ENCODE measurements at places on chromosomes 16 and 17.

DNA sequence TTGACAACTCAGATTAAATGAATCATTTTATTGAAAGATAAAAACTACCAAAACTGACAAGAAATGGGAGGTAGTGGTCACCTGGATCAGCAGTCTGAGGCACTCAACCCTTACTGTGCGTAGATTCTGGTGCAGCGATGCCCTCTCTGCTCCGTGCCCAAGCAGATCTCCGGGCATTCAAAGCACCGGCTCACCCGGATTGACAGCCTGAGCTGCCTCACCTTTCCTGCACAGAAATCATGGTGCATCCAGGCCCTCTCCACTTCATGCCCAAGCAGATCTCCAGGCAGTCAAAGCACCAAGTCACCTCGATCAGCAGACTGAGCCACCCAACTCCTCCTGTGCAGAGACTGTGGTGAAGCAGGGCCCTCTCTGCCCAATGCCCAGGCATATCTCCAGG is 196.8 kb downstream of the CA10 start:
- DNase-seq = no peak

DNA sequence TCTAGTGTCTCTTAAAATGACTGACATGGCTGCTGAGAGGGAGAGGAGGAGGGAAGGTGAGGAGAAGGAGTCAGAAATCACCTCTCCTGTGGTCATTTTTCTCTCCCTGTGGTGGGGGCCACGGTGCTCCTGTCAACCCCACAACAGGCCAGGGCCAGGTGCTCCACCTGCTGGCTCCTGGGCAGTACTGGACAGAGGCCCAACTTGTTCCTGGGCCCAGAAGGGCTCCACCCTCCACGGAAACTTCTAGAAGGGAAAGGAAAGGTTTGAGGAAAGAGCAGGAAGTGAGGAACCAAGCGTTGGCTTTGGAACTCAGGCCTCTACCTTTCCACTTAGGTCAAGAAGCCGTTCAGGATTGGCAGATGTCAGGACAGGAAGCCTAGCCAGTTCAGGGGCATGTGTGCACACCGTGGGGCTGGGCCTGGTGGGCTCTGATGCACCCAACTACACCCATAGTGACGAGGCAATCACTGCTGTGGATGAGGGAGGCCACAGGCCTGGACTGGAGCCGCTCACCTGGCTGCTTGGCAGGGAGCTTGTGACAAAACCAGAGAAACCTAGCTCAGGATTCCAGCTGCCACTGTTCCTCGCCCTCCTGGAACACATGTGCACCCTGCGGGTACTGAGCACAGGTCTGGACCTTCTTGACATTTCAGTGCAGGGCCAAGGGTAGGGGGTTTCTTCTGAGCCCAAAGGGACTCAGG is 36.1 kb downstream of the WNT3 start:
- DNase-seq = no peak

- no peak for DNase-seq
These were observed 143.2 kb upstream of the CDH5 start for GRCh38 chr16:66223176-66223780.

DNA sequence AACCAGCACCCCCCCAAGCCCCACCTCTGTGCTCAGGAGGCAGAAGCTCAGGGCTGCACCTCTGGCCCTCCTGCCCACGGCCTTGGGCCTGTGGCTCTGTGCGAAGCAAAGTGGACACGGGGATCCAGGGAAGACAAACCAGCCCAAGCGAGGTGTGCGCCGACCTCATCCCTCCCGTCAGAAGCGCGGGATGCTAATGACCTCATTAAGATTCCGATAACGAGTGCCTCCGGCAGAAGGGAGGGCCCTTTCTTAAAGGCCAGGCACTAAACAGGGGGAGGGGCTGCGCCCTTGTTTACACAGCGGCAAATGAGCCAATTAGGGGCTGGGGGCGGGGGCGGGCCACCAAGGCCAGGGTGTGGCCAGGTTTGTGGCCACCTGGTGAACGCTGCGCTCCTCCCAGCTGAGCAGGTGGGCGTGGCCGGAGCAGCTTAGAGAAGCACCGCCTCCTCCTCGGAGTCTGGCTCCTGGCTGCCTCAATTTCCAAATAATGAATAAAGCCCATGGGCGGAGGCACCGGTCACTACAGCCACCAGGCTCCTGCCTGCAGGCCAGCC is 3.2 kb downstream of the CBX4 start:
- DNase-seq = peak; percentile 69

GRCh38 chr16:7805686-7806396 is 473.2 kb downstream of the RBFOX1 start:
- DNase-seq = no peak

GRCh38 chr16:19116711-19117449 is 3.1 kb downstream of the ITPRIPL2 start:
- DNase-seq = no peak

- no peak for DNase-seq
These were observed 37.7 kb downstream of the C16orf78 start for GRCh38 chr16:49411121-49411970.

DNA sequence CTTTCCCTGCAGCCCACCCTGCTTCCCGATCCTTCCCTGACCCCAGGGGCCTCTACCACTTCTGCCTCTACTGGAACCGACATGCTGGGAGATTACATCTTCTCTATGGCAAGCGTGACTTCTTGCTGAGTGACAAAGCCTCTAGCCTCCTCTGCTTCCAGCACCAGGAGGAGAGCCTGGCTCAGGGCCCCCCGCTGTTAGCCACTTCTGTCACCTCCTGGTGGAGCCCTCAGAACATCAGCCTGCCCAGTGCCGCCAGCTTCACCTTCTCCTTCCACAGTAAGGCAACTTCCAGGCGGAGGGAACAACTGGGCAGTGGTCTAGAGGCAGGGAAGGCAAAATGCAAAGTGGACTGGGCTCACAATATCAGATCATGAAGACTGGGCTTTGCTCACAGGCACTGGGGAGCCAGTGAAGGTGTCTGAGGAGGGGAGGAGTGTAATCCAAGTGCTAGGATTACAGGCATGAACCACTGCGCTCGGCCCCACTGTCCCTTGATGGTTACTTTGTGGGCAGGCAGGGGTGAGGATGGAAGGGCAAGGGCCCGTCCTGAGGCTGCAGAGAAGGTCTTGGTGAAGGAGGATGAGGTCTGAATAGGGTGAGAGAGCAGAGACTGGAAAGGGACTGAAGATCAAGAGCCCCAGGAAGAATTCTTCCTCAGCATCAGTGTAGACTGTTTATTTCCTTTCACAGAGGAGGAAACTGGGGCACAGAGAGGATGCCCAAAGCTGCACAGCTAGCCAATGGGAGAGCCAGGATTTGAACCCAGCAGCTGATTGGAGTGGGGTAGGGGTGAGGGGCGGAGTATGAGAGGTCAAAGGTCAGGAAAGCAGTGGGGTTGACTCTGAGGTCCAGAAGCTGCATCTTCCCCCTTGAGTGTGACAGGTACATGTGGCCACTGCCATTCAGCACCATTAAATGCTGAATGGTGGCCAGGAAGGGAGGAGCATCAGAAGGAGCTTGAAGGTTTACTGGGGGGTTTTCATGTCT is 16.5 kb upstream of the ADGRG3 start:
- DNase-seq = no peak

DNA sequence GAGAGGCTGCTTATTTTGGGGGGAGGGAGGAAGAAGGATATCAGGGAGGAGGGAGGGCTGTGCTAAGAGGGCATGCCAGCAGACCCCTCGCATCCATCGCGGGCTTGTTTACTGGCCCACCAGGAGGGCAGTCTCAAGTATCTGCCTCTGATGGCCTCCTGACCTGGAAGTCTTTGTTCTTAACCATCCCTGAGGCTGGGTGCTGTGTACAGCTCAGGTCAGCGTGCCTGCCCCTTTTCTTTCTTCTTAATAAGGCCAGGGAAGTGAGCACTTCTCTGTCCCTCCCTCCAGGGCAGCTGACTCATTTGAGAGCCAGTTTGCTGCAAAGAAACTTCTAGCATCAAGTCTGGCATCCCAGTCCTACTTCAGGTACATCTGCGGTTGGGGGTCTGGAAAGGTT is 157.0 kb downstream of the CCDC182 start:
- DNase-seq = no peak

DNA sequence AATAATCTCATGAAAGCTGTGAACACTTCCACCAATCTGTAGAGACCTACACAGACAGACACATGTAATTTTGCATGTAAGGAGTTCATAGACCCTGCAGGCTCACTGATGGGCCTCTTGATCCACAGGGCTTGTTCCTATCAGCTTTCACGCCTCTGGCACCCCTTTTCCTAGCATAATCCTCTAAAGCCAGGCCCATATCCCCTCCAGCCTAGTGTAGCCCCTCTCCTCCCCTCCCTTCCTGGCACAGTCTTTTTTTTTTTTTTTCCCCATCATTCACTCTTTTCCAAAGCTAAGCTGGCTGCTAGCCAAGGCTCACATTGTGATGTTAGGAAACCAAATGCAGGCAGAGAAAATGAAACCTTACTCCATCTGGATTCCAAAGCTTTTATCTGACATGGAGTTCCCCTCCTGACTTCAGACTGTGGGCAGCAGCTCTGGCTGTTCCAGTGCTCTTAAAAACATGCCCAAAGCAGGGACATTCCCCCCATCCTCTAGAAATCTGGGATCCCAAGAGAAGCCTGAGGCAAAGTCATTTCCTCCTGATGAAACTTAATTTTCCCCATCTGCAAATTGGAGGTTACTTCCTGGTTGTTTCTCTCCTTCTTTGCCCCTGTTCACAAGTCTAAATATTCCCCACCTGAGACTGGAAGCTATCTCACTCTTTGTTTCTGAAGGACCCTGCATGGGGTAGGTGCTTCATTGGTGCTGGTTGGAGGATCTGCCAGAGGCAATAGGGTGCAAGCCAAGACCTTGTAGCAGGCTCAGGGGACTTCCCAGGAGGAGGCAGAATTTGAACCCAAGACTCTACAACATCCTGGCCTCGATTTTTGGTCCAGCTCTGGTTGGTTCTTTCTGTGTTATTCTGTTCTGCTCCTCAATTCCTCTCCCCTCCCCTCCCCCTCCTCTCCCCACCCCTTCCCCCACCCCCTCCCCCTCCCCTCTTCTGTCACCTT is 9.9 kb upstream of the CCL5 start:
- no peak for DNase-seq

GRCh38 chr17:32771396-32771795 is 105.5 kb downstream of the MYO1D start:
- DNase-seq = no peak

DNA sequence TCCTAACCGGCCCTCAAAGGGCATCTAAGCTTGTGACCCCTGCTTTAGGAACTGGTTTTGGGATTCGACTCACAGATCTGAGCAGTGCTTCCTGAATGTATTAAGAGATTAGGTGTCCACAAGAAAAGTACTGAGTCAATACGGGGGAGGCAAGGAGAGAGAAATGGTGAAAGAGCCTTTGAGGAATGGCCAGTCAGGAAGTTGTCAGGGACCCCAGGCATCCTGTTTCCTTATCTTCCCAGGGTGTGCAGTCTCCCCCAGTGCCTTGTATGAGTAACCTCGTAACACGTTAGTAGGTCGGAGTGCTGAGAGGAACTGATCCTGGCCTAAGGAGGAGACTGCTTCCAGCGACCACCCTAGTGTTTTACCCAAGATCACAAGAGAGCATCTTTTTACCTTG is 16.4 kb upstream of the TMED6 start:
- no peak for DNase-seq

GRCh38 chr16:67699265-67699664 is 19.9 kb downstream of the GFOD2 start:
- DNase-seq = no peak

DNA sequence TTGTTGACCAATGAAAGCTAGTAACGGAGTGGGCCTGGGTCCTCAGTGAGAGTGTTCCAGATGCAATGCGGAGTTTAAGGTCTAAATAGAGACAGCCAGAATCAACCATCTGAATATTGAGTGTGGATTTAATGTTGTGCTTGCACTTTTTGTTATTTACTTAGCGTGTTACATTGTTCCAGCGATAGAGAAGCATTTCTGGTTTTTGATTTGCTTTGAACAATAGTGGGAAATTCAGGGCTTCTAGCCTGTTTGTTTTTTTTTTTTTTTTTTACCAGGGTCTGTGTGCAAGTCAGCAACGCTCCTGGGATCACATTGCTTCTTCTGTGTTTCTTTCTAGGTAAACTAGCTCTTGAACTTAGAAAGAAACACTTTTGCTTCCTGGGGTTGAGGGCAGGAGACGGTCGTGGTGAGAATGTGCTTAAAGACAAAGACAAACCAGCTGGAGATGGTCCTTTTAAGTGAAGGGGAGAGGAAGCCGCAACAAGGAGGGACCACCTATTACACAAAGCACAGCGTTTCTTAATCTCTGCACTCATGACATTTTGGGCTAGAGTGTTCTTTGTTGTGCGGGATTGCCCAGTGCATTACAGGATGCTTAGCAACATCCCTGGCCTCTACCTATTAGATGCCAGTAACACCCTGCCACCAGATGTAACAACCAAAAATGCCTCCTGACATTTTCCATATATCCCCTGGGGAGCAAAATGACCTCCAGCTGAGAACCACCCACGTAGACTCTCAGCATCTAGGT is 119.2 kb downstream of the MAP2K6 start:
- DNase-seq = no peak

DNA sequence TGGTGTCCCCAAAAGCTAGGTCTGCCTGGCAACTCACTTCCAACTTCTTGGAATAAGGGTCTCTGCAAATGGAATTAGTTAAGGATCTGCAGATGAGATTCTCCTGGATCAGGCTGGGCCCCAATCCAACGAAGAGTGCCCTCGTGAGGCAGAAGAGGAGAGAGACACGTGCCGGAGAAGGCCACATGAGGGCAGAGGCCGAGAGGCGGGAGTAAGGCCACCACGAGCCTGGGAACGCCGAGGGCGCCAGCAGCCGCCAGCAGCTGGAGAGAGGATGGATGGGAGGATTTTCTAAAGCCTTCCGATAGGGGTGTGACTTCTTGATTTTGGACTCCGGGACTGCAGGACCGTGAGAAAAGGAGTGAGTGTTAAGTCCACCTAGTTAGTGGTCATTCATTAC is 76.3 kb downstream of the JPH3 start:
- DNase-seq = no peak

- DNase-seq = no peak
These were observed 22.6 kb downstream of the TBC1D16 start for GRCh38 chr17:80012765-80013741.

GRCh38 chr16:80144191-80144590 is 396.6 kb upstream of the DYNLRB2 start:
- no peak for DNase-seq

DNA sequence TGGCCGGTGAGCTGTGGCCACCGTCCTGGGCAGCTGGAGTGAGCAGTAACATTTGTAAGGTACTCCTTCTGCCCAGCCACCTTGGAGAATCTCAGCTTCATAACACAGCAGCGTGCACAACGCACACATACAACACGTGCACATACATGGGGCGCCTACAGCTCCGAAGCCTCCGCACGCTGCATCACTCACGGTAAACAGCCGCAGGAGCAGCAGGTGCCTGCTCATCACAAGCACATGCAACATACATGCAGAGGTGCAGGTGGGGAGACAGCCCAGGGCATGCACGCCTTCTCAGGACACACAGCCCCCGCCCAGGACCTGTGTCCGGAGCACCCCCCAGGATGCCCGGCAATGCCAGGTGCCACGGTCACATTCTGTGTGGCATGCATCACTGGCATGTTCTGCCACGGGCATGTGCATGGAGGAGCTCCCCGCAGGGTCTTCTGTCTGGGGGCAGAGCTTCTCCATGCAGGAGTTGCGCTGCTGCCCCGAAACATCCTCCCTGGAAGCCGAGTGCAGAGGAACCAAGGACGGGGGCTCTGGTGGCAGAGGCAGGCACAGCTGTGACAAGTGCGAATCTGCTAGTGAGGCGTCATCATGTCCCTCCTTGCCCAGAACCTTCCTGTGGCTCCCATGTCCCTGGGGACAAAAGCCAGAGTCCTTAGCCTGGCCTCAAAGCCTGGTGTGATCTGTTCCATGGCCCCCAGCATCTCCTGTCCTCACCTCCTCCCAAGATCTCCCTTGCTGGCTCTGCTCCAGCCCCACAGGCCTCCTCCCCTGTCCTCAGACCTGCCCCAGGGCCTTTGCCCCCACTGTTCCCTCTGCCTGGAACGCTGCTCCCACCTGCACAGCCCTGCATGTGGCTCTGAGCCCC is 184.0 kb upstream of the GSE1 start:
- DNase-seq = peak; percentile 8
